ENCODE measurements at places on chromosomes 1 and 21.

DNA sequence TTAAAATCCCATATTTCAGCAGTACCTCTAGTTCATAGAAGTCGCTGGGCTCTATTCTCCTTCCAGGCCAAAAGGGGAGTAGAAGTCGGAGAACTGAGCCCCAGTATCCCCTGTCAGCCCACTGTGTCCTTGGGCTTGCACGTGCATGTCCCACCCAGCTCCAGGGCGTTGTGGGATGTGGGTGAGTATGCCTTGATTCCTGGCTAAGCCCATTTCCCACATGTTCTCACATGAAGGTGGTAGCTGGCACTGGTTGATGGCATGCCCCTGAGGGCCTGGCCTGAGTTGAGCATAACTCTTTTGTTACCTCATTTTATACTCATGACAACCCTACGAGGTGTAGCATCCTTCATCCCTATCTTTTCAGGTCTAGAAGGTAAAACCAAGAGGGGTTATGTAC lies 8.0 kb downstream of the SLC6A17 start:
- no peak for DNase-seq

- no peak for DNase-seq
Observed at GRCh38 chr1:60170709-60171108, 97.1 kb upstream of the C1orf87 start.

DNA sequence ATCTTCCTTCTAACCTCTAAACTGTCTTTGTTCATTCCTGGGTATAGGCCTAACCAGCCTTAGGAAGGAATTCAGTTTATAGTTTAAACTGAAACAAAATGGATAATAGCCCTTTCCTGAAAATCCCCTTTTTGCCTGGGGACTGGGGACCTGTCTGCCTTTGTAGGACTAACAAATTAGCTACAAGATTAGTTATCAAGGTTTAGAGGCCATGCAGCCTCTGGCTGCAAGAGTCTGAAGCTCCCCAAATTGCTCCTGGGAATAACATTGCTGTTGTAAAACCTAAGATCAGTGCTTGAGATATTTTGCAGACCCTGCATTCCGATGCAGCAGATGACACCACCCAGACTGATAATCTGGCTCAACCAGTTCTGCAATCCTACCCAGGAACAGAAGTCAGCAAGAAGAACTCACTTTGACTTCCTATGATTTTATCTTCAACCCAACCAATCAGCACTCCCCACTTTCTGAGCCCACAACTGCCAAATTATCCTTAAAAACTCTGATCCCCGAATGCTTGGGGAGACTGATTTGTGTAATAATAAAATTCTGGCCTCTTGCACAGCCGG lies 96.6 kb upstream of the ETV3 start:
- peak; percentile 34 for DNase-seq

GRCh38 chr1:10210841-10211804 lies 753 bp downstream of the KIF1B start:
- DNase-seq, result peak; percentile 53

- peak; percentile 92 for DNase-seq
Observed at GRCh38 chr1:167555971-167556714, 2.6 kb upstream of the CREG1 start.

DNA sequence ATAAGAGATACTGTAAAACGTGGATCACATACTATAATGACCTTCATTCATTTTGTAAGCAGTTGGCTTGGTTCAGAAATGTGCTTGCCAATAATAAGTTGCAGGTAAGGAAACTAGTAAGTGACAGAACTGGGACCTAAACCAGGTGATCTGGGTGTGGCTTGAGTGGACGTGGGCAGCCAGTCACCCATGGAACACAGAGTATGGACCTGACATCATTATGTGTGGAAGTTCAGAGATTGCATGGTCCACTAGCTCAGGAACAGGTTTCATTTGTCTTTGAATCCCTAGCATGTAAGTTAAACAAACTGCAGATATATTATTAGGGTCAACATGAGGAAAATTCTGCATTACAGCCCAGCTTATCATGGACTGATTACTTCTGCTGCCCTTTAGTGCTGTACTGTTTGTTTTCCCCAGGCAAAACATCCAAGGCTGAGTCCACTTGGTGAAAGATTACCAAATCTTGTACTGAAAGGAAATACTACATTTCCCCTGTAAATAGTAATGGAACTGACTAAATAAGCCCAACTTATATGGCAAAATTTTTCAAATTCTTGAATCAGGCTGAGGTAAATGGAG lies 327.3 kb upstream of the SGIP1 start:
- no peak for DNase-seq

GRCh38 chr1:156502894-156503697 lies 2.5 kb upstream of the MEF2D start:
- DNase-seq, result peak; percentile 70

DNA sequence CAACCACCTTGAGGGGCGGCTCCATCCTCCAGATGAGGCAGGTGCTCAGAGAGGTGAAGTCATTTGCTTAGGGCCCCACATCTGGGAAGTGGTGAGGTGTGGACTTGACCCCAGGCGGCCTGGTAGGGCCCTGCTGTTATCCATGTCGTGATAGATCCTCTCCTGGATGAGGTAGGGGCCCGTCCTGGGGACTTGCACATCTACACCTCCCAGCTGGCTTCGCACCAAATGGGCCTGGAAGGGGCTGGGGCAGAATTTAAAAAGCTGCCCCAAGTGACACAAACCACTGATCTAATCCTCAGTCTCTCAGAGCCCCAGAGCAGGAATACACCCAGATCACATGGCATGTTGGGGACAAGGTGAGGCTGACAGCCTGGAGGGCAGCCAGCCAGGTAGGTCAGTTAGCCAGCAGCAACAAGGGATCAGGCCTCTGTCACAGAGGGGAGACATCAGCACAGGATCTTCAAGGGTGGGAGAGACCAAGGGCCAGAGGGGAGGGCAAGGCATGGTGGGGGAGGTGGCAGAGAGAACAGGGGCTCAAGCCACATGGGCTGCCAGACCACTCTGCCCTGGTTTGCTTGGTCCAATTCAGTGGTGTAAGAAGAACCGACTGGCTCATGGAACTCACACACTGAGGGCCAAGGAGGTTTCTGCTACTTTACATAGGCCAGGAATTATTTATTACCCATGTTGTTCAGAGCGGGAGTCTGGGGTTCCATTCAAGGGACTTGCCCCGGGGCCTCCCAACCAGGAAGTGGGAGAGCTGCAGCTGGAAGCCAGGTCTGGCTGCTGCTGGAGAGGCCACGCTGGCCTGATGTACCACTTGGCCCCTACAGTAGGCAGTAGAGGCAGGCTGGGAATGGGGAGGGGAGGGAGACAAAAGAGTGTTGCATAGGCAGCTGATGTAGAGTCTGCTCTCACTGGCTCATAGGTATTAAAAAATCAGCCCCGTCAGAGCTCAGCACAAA lies 12.1 kb downstream of the LRP8 start:
- peak; percentile 32 for DNase-seq

DNA sequence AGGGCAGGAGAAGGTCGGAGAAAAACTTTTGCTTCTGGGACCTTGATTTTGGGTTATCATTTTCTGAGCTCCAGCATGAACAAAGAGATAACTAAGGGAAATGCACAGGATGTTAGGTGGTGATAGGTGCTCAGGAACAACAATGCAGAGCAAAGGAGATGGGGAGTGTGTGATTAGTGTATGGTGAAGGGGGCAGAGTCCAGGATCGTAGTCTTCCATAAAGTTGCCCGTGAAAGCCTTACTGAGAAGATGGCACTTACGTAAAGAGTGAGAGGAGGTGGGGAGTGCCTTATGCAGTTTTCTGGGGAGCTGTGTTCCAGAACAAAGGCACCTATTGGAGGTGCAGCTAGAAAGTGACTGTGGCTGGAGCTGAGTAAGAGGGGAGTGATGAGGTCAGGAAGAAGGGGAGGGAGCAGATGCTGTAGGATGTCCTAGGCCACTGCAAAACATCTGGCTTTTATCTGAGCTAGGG lies 11.6 kb downstream of the KCNK1 start:
- no peak for DNase-seq

- peak; percentile 45 for DNase-seq
Observed at GRCh38 chr21:36079010-36079649, 9.3 kb downstream of the CBR1 start.

GRCh38 chr1:42737257-42737656 lies 2.8 kb downstream of the CLDN19 start:
- DNase-seq, result peak; percentile 53

DNA sequence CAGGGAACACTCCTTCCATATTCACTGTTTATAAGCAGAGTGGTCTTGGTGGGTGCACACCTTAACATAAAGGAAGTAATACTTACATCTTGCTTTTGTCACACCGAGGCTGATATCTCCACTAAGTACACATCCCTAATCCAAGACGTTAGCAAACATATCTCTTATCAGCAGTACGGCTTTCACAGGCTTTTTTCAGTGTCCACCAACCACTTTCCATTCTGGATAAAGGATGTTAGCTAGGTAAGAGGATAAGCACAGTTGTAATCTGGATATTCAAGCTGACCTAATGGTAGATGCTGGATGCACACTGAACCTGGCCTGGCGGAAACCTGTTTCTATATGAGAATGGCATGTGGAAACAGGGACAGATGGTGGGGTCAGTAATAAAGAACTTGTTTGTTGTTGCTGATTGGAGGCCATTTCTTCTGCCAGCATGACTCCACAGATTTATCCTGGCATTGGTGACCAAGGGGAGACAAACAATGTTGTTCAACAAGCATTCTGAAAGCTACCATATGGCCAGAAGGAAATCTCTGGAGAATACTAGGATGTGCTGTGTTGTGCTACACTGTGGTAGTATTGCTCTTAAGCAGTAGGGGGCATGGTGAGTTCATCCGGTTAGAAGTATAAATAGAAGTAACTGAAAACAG lies 416.4 kb downstream of the PTBP2 start:
- DNase-seq, result peak; percentile 81

GRCh38 chr1:213008564-213008963 lies 7.1 kb downstream of the ANGEL2 start:
- peak; percentile 58 for DNase-seq

DNA sequence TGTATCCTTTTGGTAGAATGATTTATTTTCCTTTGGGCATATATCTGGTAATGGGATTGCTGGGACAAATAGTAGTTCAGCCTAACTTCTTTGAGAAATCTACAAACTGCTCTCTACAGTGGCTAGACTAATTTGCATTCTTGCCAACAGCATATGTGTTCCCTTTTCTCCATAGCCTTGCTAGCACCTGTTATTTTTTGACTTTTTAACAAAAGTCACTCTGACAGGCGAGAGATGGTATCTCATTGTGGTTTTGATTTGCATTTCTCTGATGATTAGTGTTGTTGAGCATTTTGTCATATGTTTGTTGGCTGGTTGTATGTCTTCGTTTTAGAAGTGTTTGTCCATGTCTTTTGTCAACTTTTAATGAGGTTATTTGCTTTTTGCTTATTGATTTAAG lies 99.8 kb downstream of the UCK2 start:
- no peak for DNase-seq

DNA sequence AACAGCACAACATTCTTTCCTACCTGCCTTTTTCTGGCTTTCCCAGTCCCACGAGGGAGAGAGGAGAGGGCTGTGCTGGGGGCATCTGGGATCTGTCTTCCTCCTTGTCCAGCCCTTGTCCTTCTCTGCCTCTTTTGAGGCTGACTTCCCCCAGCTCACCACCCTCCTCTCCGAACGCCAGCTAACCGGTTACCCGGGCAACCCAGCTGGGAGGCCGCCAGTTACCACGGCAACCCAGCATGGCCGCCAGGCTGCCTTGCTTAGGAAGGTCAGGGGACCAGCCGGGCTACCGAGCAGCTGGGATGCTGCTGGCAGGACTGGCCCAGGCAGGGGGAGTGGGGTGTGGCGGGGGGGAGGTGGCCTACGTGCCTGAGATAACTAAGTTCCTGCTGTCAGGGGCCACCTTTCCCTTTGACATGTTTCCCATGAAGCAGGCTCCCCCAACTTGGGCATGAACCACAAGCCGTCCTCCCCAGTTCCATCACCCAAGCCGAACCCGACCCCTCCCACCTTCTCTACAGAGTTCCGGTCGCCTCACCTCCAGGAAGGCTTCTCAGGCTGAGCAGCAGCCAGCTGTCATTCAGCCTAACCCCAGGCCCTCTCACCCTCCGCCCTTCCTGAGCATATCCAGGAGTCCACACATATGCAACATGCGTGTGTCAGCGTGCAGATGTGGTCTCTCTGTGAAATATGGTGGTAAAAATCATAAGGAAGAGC lies 8.7 kb downstream of the PLEKHA6 start:
- no peak for DNase-seq

- DNase-seq, result no peak
Observed at GRCh38 chr1:3906672-3907020, 6.6 kb upstream of the C1orf174 start.

DNA sequence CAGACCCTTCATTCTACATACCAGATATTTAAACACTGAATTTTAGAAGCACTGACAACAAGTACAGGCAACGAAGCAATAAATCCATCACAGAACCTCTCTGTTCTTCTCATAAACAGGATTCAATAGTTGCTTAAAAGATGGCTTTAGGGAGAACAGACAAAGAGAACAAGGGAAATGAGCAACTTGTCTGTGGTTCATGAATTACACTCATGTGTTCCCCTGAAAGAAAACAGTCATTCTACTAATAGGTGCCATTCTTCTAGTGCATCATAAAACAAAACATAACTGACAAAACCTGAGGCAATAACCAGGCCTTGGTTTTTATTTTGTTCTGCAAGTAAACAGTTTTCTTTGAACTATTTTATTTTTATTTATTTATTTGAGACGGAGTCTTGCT lies 6.8 kb downstream of the GNL2 start:
- no peak for DNase-seq

DNA sequence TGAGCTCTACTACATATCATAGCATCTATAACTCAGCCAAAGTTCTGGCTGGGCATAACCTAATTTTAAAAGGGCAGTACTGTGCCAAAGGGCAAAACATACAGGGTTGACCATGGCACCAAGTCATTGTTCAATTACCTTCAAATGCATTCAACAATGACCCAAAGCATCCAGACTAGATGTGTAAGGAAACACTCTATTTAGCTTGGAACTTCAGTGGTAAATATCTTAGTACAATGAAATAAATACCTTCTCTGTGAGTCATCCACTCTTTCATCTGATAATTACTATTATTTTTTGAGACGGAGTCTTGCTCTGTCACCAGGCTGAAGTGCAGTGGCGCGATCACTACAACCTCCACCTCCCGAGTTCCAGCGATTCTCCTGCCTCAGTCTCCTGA lies 70.0 kb downstream of the NVL start:
- no peak for DNase-seq

Measured in hematopoietic multipotent progenitor cell treated with erythropoietin and hydrocortisone succinate and interleukin-3 and kit ligand, for 6 days (in vitro differentiated cells).